AG04449 (cell line): ENCODE measurements at places on chromosomes 4 and X.

DNA sequence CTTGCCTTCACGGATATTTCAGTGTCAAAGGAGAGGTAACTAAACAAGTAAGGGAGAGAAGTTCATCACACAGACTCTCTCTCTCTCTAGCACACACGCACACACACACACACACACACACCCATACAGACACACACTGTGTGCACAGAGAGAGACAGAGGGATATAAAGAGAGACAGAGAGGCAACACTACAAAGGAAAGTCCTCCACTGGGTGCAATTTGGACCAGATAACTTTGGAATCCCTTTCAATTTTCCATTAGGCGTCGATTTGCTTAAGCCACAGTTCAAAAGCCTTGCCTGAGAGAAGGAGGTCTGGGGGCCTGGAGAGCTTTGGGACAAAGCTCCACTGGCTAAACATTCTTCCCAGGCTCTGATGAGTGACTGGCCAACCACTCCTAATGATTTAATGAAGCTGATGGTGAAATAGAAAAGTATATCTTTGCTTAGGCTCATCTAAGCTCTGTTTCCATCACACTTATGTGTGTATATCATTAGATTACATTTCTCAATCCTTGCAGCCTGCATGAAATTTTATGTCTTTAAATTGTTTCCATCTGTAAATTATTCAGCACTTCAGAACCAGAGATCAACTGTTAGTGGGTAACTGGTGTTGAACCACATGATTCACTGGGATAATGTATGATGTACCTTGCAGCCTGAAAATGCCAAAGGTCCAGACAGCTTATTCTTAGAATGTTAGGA lies 180.8 kb downstream of the MAGEB17 start:
- no peak for DNase-seq

- no peak for DNase-seq
Observed at GRCh38 chr4:156778606-156779005, 193.0 kb downstream of the PDGFC start.

DNA sequence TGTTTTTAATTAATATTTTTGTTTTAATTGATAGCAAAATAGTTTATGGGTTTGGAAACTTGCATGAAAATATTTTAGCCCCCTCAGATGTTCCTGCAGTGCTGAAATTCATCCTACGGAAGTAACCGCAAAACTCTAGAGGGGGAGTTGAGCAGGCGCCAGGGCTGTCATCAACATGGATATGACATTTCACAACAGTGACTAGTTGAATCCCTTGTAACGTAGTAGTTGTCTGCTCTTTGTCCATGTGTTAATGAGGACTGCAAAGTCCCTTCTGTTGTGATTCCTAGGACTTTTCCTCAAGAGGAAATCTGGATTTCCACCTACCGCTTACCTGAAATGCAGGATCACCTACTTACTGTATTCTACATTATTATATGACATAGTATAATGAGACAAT lies 40.4 kb downstream of the MAP7D3 start:
- DNase-seq, result no peak

DNA sequence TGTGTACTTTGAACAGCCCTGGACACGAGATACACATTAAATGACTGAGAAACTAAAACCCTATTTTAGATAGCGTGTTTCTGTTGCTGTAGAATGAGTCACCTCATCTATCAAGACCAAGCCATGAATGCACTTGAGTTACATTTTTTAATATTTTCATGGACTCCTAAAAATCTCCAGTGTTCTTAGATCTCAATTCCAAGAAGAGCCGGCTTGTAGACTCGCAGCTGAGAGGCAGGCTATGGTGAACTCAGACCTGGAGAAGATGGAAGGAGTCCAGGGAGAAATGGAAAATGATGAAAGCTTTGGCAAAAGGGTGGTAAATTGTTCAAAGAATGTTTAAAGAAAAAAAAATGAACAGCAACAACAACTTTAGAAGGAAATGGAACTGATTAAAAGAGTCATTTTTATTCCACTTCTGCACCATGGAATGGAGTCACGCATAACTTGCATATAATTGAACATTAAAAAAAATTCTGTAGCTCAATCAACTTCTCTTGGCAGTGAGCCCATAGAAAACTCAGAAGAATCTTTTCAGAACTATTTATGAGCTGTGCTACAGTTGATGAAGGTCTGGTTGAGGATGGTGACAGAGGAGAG lies 129.8 kb downstream of the MXRA5 start:
- no peak for DNase-seq
